NCI-H2107 (cell line): ENCODE measurements at places on chromosomes 7 and 10.

- no peak for DNase-seq
Observed at GRCh38 chr10:132450825-132451505, 54.0 kb downstream of the PWWP2B start.

DNA sequence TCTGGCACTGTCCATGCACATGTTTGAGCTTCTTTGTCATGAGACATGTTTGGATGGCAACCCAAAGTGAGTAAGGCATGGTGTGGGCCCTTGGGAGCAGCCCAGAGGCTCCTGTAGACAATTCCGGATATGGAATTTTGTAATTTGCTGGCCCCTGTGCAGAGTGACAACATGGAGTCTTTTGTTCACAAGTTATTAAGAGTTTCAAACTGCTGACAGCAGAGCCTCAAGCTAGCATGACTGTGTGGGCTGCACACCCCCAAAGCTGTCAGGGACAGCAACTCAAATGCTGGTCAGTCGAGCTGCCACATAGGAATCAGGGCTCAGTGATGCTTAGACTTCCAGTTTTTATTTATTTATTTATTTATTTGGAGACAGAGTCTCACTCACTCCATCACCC is 7.0 kb upstream of the MYL7 start:
- no peak for DNase-seq

DNA sequence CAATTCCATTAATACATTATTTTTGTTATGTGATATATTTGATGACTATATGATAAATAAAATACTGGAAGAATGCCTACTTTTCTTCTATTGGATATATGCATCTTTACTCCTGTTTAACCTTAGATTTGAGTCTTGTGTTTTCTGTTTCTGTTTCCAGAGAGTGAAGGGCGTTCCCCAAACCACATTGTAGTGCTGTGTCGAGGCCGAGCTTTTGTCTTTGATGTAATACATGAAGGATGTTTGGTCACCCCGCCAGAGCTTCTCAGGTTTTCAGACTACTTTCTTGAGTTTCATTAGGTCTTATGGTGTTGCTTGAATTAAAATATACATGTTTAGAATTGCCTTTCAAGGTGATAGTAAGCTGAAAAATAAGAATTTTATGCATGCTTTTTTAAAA is 23.8 kb downstream of the CROT start:
- DNase-seq, result no peak

DNA sequence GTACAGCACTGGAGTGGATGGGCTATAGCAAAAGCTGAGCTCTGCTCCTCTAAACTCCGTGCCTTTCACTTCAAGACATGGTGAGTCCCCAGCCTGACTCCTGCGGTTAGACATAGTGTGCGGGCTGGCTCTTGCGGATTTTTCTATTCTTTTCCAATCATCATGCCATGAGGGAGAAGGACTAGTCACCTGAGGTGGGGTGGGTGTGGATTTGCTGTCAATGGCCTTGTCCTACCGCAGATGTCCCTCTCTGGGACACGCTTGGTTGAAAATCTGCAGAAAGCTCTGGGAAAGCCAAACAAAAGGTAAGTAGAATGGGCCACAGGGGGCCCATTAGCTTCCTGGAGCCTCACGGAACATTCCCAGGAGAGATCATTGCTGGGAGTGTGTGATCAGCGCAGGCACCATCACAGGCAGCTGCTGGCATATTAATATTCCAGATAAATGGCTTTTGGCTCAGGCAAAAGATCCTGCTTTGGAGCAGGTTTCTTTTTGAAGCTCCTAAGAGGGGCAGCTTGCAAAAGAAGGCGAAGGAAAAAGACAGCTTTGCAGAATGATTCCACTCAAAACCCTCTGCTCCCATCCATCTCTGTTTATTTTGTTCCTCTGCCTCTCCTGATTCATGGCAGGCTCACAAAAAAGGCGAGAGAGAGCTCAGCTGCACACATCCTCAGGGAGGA is 509.0 kb upstream of the ZMIZ1 start:
- DNase-seq, result peak; percentile 82

DNA sequence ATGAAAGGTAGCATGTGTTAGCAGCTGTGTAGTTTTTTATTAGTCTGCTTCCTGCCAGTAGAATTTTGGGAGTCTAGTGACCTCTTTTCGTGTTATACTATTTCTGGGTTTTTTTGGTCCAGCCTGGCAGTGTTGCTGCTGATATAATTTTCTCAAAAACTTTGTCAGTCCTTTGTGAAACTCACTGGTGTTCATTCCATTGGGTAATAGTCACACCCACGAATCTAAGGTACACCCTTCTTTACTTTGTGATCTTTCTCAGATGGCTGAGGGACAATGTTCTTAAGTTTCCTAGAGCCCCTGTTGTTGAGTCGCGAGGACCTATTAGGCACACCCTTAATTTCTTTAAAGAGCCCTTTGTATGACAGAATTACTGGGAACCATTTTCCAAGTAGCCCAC is 52.3 kb downstream of the TPST1 start:
- DNase-seq, result no peak

- no peak for DNase-seq
Observed at GRCh38 chr10:127385066-127385465, 164.0 kb upstream of the NPS start.

- no peak for DNase-seq
Observed at GRCh38 chr7:70615066-70615606, 516.8 kb upstream of the GALNT17 start.

- no peak for DNase-seq
Observed at GRCh38 chr10:7567911-7568620, 98.7 kb downstream of the ITIH5 start.

GRCh38 chr7:8126601-8127167 is 135.3 kb downstream of the ICA1 start:
- DNase-seq, result no peak
